ENCODE measurements at places on chromosomes 2 and 18. TPM values are rescaled to one million over a fixed set of nuclear protein-coding genes. Genes with fewer than 3 reads are reported as not detected.
A peak's percentile ranks its signal among the peaks of the same experiment; 100 is the strongest.

Gene NAT8
- total RNA-seq = 0.69 TPM

Gene UNC80
- not detected for total RNA-seq

- DNase-seq = peak; percentile 73
These were observed 255.3 kb downstream of the ZNF385B start for GRCh38 chr2:179606141-179606540.

DNA sequence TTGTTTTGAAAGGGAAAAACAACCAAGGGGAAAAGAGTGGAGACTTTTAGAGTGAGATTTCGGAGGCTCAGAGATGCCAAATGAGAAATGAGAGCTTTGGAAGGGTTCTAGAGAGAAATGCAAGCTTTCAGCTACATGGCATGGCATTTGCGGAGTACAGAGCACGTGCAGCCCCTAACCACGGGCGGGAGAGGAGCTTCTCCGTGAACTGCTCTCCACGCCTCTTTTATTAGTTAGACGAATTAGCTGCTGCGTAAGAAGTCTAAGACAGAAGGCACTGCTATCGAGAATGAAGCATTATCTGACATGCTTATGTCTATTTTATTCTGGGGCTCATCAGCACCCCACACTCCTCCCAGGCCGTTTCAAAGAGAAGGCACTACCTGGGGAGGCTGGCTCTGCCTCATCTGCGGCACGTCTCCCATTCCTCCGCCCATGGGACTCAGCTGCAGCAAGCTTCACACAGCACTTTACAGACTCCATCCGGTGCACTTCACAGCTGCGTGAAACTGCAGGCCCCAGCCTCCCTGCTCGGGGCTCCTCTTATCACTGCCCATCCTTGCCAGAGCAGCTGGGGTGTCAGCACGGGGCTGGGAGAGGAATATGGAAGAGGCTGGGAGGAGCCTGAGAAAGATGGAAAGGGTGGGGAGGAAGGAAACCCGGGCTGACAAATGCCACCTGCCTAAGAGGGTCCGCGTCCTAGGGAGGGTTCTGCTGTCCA is 207.3 kb upstream of the APCDD1 start:
- DNase-seq = no peak

- no peak for DNase-seq
These were observed 12.6 kb downstream of the FN1 start for GRCh38 chr2:215423234-215423633.

DNA sequence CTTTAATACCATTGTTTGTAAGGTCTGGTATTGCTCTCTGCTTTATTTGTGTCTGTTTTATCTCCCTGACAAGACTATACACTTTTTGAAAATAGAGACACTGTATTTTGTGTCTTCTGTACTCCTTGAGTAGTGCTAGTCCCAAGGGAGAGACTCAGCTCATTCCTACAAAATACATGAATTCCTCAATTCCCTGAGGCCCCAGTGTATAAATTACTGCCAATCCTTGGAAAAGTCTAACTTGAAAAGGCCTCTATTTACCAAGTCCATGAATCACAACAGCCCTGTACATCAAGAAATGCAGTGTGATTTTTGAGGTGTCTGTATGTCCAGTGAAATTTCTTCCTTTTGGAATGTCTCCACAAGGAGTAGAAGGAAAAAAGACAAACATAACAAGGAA is 34.9 kb upstream of the NEDD4L start:
- DNase-seq = no peak

Gene PLGLB1
- total RNA-seq = 4.5 TPM

Gene KATNAL2
- 10.3 TPM for total RNA-seq

DNA sequence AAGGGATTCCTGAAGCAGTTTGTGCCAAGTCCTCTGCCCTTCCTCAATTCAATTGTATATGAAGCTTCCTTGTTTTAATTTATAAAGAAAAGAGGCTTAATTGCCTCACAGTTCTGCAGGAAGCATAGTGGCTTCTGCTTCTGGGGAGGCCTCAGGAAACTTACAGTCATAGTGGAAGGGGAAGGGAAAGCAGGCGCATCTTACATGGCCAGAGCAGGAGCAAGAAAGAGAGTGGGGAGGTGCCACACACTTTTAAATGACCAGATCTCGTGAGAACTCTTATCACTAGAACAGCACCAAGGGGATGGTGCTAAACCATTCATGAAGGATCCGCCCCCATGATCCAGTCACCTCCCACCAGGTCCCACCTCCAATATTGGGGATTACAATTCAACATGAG is 114.2 kb downstream of the SGPP2 start:
- DNase-seq = no peak

- DNase-seq = no peak
These were observed 469.4 kb upstream of the SPRED2 start for GRCh38 chr2:65901756-65902155.

- DNase-seq = no peak
These were observed 5.7 kb downstream of the KLHL23 start for GRCh38 chr2:169739351-169739750.

Gene TMEM37
- 0.69 TPM for total RNA-seq

Gene GREB1L
- 7.5 TPM for total RNA-seq

DNA sequence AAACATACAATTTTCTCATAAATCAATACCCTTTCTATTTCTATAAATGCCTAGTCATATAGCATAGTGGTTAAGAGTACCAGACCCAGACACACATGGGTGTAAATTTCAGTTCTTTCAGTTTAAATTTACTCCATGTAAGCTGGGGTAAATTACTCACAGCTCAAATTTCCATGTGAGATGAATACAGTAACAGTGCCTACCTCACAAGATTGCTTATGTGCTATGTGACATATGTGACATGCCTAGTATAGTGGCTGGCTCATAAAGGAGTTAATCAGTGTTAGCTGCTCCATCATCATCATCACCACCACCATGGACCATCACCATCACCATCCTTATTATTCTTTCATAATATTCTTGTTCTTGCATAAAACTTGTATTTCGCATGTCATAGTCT is 61.6 kb upstream of the CD302 start:
- DNase-seq = no peak
